Mesothelial cell of epicardium (in vitro differentiated cells): ENCODE measurements at places on chromosomes 6 and 20.

GRCh38 chr6:6701864-6702263 lies 113.3 kb downstream of the LY86 start:
- DNase-seq, result no peak

DNA sequence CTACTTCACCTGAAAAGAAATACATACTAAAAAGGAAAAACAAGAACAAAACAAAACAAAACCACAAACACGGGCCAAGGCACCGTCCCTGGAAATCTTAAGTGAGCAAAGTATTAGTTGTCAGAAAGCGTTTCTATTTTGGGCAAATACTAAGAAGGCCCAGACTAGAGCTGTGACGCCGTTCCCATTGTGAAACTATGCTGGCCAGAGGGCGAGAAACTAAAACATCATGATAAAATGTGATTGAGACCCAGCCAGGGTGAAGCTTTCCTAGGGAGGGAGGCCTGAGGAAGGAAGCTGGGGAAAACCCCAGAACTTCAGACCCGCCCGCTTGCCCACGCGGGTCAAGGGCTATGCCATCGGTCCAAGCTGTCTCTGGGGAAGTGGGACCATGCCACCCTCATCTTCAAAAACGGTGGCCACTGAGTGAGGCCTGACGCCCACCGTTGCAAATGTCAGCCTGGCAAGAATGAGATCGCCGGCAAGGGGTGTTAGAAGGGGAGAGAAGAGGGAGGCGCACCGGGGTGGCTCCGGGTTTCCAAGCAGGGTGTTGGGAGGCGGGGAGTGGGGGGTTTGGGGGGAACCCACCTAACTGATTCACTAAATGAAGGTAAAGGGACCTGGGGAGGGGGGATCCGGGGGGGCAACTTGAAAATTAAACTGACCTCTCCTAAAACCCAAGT lies 1950.9 kb upstream of the DEFB115 start:
- DNase-seq, result no peak

GRCh38 chr6:106886922-106887797 lies 87.4 kb downstream of the CD24 start:
- DNase-seq, result no peak

DNA sequence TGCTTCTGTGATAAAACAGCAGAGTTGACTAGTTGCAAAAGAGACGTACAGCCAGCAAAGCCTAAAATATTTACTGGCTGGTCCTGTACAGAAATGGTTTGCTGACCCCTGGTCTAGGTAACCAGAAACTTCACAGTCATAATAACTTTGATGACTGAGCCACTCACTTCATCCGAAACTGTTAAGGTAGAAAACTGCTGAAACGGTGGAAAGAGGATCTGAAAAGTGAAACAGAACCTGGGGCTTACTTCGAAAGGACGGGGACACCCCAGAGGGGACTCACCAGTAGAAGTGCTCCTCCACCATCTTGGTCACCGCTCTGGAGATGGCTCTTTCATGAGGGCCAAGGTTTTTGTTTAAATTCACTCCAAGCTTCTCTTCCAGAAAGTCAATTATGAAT lies 16.4 kb downstream of the FAXC start:
- DNase-seq, result no peak

DNA sequence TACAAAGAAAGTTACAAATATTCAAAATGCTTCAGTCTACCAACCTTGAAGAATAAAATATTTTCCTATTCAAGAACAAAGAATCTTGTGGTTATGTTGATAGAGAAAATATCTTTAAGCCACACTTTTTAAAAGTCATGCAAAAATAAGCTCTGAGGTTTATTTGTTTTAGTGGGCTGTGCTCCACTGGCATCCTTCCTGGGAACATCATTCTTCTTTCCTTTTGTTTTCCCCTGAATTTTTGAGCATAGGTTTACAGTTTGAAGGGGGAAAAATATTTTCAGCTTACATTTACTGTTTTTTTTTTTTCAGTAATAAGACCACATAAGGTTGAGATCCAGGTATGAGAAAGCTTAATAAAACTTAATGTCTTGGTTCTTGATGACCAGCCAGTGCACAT lies 72.0 kb upstream of the BACH2 start:
- no peak for DNase-seq

DNA sequence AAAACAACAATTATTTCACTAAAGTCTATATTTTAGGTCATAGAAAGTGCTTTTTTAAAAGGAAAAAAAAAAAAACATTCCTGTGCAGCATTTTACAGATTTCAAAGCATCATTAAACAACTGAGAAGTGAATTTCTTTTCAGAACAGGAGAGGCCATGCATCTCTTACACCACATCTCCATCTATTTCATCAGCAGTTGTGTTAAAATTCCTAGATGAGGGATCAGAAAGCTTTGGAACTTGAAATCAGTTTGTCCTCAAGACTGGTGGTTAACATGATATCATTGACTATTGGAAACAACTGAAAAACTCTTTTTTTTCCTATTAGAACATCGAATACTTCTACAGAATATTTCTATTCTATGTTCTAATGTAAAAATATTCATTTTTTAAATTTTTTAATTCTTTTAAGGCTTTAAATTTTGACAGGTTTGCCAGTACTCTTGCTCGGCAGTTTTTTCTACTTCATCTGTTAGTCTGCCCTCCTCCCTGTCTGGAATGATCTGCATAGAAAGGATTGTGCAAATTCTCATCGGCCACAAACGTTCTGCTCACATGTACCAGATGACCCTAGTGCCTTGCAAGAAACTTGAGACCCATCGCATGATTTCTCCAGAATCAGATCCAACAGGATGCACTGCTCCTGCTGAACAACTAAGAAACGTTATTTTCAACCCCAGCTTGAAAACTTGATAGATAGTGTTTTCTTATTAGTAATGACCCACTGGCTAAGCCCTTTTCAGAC lies 411.0 kb upstream of the AGPAT4 start:
- no peak for DNase-seq

DNA sequence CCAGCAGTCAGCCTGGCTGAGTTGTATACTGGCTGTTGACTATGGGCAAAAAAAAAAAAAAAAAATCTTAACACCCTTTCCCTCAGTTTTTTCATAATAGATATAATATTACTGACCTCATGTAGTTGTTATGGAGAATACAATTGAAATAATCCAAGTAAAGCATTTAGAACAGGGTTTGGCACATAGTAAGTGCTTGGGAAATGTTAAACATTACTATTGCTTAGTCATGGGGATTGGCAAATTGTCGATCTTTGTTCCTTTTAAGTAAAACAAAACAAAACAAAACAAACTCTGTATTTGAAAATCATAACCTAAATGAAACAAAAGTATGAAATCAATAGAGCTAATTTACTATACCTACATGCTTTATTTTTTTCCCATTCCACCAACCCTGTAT lies 458.4 kb downstream of the GRIK2 start:
- no peak for DNase-seq

GRCh38 chr6:141103246-141103645 lies 1029.5 kb upstream of the GJE1 start:
- DNase-seq, result no peak

- DNase-seq, result no peak
Observed at GRCh38 chr20:25539742-25540672, 45.3 kb downstream of the NINL start.

DNA sequence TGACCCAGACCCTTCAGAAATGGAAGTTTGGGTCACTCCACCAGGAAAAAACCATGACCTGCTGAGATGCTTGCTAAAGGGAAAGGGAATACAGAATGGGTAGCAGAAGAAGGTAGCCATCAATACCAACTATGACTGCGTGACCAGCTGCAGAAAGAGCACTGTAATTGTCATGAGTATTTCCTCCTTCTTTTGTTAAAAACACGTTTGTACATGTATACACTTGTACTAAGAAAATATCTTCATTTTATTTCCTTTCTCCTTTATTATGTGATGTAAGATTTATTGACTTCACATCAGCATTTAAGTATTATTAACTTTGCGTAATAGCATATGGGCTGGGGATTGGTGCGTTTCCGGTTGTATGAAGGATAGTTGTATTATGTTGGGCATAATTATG lies 12.6 kb upstream of the MUC21 start:
- DNase-seq, result no peak

GRCh38 chr20:34582911-34583310 lies 24.4 kb downstream of the MAP1LC3A start:
- no peak for DNase-seq

DNA sequence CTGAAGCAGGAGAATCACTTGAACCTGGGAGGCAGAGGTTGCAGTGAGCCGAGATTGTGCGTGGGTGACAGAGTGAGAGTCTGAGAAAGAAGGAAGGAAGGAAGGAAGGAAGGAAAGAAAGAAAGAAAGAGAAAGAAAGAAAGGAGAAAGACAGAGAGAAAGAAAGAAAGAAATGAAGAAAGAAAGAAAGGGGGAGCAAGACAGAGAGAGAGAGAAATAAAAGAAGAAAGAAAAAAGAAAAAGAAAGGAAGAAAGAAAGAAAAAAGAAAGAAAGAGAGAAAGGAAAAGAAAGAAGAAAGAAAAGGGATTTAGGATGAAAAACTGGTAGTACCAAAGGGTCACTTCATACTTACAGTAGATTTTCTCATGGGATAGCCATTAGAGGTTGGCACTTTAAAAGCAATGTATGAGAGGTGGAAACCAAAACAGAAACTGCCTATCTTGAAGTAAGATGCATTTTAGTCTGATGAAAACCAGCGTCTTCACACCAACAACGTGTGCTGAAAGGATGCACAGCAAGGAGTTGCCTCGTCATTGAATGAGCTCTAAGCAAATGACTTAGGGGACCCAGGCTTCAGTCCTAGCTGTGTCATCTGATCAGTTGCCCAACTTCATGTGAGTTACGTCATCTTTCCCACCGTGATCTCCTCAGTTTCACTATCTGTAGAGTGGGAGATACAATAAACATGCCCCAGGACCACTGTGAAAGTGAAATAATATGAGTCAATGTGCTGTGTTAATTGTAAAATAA lies 133.9 kb upstream of the NEDD9 start:
- no peak for DNase-seq

DNA sequence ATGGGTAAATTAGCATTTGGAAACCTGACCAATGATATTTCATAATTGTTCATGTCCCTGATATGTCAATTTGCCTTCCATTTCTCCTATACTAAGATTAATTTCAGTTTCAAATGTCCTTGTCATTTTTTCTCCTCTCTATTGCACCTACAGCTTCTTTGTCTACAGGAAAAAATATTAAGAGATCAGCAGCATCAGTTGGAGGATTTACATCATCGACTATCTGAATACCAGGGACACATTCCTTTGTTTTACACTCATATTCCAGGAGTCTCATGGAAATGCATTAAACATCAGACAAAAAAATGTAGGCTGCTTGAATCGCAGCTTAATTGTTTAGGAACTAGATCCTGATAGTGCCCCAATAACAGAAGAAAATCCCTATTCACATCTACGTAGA lies 188.2 kb downstream of the PRKN start:
- DNase-seq, result no peak

DNA sequence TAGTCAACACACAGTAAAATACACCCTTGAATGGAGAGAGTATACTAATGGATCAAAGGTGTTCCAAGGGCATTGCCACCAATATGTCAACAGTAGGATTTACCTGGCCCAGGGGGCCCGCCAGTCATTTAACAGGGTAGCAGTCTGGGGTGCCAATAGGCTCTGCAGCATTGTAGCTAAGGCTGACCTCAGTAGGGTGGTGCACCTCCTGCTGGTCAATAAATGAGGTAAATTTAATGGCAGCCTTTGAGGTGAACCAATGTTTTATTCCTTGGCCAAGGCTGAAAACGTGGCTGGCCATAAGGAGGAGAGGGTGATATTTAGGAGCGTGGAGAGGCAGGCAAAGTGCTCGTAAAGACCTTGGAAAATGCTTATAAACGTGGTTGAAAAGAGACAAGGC lies 147.2 kb downstream of the RPS12 start:
- no peak for DNase-seq

GRCh38 chr6:166861961-166862286 lies 94.4 kb downstream of the RNASET2 start:
- no peak for DNase-seq

DNA sequence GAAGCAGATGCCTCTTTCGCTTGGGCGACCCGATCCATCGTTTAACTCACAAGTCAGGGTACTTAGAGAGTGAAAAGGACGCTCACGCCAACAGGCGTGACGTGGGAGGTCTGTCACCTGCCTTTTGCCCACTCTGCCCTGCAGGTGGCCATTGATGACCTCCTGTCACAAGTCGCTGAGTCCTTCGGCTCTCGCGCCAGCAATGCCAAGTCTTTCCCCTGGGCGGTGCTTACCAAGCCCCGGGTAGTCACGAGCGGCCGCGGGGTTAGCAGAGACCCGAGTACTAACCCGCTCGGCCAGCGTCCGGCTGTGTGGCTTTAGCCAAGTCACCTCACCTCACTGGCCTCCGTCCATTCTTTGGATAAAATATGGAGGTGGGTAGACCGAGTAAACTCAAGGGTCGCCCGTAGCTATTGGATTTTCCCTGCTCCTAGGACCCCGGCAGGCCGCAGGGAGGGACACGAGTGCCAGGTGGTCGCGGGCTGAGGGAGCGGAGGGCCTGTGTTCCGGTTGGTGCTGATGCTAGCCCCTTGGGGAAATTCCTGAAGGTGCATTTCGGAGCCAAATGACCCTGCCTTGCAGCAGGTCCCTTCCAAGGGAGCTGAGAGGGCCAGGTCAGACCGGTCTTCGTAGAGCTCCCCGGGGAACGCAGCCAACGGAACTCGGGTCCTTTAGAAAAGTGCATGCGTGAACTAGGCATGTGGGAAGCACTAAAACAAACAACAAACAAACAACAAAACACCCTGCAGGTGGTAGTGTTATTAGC lies 668 bp downstream of the PKIB start:
- DNase-seq, result no peak

DNA sequence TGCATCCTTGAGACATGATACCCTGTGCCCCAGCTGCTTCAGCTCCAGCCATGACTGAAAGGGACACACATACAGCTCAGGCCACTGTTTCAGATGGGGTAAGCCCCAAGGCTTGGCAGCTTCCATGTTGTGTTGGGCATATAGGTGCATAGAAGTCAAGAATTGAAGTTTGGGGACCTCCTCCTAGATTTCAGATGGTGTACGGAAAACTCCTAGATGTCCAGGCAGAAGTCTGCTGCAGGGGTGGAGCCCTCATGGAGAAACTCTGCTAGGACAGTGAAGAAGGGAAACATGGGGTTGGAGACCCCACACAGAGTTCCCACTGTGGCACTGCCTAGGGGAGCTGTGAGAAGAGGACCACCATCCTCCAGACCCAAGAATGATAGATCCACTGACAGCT lies 1379.0 kb upstream of the MAP3K7 start:
- no peak for DNase-seq

- no peak for DNase-seq
Observed at GRCh38 chr6:108632441-108632840, 71.7 kb downstream of the FOXO3 start.

GRCh38 chr20:57780398-57780797 lies 70.6 kb upstream of the PMEPA1 start:
- DNase-seq, result no peak

GRCh38 chr6:39755231-39755630 lies 30.0 kb upstream of the KIF6 start:
- no peak for DNase-seq
